Stomach (tissue), 19 donors: ENCODE measurements at places on chromosomes 5 and 9. TPM values are rescaled to one million over a fixed set of nuclear protein-coding genes. Genes with fewer than 3 reads are reported as not detected.

The FCN2 gene
- total RNA-seq, result not detected

The IL13 gene
- not detected for total RNA-seq

The PTPRD gene
- 0.45 TPM for total RNA-seq

The CNTNAP3B gene
- total RNA-seq, result 9.9 TPM

The MARVELD2 gene
- 5.3 TPM for total RNA-seq

The RNF20 gene
- total RNA-seq, result 20.2 TPM

The CA9 gene
- total RNA-seq, result 670 TPM

The AQP7 gene
- total RNA-seq, result 17.4 TPM

The PLCXD3 gene
- total RNA-seq, result 2.2 TPM

The CREBRF gene
- total RNA-seq, result 9.4 TPM

The IL9 gene
- not detected for total RNA-seq

The FOXD4 gene
- not detected for total RNA-seq

The OR1Q1 gene
- total RNA-seq, result not detected

The JADE2 gene
- 47.3 TPM for total RNA-seq

The AGXT2 gene
- not detected for total RNA-seq

The SHROOM1 gene
- 33.5 TPM for total RNA-seq

The NR2F1-AS1 gene
- 29.9 TPM for total RNA-seq

The ZNF474 gene
- not detected for total RNA-seq

The SPAG8 gene
- total RNA-seq, result 2.7 TPM

The HSPB3 gene
- total RNA-seq, result not detected

The PFN3 gene
- not detected for total RNA-seq

The SMIM27 gene
- not detected for total RNA-seq

The FAM221B gene
- total RNA-seq, result not detected

The CTSV gene
- not detected for total RNA-seq

The RLN2 gene
- not detected for total RNA-seq

The HRH2 gene
- 0.58 TPM for total RNA-seq

The HSD17B3 gene
- total RNA-seq, result not detected

The NHP2 gene
- 20.3 TPM for total RNA-seq

The PCDHA10 gene
- 15.9 TPM for total RNA-seq

The PRRT1B gene
- not detected for total RNA-seq
